ENCODE measurements at places on chromosomes 3 and 15.

DNA sequence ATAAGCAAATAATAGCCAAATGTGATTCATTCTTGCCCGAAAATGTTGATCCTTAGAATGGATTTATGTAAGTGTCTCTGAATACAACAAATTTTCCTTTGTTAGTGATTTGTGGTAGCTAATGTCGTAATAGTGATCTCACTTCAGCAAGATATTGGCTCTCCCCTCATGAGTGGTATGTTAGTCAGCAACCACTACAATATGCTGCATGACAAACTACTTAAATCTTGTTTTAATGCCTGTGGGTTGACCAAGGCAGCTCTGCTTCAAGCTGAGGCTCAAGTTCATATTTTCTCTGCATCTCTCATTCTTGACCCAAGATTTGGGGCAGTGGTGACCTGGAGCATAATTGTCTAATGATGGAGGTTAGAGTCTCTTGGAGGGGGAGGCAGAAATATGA is 49.8 kb upstream of the GALNT15 start:
- no peak for DNase-seq

- no peak for DNase-seq
Measured at GRCh38 chr3:38707730-38708129, 58.2 kb upstream of the SCN5A start.

DNA sequence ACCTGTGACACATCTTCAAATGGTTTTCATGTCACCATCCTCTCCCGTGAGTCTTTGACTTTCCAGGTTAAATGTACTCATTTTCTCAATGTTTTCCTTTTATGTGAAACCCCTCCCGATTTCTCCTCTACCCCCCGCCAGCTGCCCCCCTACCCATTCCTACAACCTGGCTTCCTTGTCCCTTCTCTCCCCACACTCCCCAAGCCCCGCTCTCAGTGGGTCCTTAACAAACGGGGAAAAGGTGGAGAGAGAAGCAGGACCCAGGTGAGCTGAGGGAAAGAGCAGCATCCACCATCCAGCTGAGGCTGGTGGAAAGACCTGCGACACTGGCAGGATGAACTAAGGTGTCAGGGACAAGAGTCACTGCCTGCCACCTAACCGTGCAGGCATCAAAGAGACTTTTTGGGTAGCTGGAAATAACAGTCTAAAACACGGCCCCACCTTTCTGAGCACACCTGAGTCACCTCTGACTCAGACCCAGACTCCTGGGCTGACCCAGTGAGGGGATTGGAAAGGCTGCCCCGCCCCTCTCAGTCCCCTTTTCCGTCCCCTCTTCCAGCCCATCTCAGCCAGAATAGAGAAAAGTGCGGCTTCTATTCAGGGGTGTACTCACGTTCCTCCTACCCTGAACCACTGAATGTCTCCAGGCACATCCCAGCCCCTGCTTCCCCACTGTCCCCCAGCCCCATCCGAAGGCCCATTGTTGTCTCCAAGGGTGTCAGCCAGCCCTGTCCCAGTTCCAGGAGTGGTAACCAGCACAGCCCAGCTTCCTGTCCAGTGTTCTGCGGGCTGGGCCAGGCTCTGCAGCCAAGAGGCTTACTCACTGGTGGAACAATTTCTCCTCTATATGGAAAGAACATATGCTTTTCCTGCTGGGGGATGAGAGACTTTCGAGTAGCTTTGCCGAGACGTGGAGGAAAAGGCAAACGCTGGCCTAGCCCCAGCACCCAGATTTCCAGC is 20.4 kb downstream of the ISG20 start:
- DNase-seq: no peak

DNA sequence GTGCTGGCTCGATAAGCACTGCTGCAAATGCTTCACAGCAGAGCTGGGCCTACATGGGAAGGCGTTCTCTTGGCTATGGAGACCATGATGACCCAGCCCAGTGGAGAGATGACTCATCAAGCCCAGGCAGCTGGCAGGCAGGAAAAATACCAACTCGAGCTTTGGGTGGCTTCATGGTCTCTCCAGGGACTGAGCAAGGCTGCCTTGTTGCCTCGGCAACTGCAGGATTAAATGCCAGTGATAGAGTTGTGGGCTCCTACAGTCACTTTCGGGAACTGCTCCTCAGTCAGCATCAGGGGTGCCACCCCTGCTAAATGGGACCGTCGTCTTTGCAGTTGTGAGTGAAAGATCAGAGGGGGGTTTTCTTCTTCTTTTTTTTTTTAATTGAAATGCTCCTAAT is 54.6 kb upstream of the MYZAP start:
- DNase-seq: no peak

DNA sequence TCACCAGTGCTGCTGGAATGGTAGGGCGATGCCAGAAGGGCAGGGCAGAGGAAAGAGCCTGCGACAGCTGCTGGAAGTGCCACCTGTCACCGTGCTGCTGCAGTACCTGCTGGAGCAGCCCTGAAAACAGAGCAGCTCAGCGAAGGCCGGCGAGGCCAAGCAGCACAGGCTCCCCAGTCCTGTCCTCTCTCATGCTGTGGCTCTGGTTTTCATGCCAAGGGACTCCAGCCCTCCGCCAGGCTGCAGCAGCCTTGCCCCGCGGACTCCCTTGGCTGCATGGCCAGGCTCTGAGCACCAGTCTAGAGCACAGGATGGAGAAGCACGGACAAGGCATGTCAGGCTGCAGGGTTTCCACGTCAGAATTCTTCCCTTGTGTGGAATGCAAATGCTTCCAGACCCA is 43.9 kb downstream of the ADCY5 start:
- no peak for DNase-seq

DNA sequence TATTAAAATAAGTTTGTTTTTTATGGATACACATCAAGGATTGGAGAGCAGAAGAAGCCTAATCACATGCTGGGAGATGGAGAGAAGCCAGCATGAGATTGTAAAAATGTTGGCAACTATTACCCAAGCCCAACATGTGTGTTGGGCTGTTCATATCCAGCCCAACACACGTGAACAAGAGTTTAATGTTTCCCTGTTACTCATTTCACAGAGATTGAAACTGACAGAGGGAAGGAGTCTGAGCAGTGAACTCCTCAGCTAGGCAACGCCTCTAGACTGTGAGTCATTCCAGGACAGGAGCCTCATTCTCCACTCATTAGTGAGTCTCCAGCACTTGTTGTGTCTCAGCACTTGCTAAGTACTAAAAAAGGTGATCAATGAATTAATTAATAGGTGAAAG is 43.2 kb upstream of the CMSS1 start:
- no peak for DNase-seq

DNA sequence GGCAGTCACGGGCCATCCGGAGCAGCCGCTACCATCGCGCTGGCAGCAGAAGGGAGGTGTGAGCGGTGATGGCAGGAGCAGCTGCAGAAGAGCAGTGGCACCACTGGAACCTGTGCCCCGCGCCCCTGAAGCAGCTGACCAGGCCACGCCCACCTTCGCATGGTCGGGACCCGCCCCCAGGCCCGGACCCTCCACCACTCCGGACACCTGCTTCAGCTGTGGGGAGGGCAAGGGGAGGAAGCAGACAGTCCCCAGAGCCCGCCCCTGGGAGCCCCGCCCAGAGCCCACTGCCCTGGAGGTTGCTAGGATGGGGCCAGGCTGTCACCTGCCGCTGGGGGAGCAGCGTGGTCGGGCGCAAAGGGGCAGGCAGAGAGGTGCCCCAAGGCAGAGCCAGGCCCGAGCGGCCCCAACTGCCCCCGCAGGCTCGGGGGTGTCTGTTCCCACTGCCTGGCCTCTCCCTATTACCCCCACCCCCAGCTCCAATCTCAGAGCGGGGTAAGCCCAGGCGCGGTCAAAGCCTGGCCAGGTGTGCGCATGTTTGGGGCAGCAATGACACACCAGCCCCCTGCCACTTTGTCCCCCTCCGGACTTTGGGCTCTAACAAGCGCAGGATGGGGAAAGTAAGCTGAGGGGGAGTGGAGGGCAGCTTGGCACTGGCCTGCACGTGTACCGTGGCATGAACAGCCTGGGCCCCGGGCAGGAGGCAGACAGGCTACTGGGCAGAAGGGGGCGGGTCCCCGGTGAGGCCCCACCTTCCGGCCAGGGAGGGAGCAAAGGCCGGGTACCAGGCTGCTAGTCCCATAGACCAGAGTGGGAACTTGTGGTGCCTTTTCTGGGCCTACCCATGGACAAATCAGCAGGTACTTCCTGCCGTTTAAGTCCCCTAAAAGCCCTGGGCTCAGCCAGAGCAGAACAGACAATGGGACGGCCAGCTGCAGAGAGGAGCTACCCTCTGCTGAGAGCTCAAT is 8.7 kb downstream of the SPCS1 start:
- DNase-seq: no peak

GRCh38 chr3:140387244-140387643 is 290.6 kb upstream of the TRIM42 start:
- no peak for DNase-seq

GRCh38 chr15:50925281-50925680 is 16.8 kb downstream of the AP4E1 start:
- DNase-seq: no peak

GRCh38 chr3:150830094-150830681 is 67.2 kb upstream of the SIAH2 start:
- no peak for DNase-seq

DNA sequence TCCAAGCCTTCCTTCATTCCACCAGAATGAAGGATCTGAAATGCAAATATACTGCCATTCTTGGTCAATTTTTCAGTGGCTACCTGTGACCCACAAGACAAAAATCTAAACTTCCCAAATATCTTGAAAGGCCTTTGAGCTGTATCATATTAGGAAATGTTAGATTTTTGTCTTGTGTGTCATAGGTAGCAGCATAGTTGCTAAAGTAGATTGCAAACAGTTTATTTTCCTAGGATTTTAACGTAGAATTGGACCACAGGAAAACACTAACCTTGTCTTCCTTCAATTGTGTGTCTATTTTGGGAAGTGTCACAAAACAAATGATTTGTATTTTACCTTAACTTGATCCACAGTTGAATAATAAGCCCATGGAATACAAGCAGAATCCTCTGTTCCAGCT is 42.4 kb downstream of the CP start:
- DNase-seq: no peak

DNA sequence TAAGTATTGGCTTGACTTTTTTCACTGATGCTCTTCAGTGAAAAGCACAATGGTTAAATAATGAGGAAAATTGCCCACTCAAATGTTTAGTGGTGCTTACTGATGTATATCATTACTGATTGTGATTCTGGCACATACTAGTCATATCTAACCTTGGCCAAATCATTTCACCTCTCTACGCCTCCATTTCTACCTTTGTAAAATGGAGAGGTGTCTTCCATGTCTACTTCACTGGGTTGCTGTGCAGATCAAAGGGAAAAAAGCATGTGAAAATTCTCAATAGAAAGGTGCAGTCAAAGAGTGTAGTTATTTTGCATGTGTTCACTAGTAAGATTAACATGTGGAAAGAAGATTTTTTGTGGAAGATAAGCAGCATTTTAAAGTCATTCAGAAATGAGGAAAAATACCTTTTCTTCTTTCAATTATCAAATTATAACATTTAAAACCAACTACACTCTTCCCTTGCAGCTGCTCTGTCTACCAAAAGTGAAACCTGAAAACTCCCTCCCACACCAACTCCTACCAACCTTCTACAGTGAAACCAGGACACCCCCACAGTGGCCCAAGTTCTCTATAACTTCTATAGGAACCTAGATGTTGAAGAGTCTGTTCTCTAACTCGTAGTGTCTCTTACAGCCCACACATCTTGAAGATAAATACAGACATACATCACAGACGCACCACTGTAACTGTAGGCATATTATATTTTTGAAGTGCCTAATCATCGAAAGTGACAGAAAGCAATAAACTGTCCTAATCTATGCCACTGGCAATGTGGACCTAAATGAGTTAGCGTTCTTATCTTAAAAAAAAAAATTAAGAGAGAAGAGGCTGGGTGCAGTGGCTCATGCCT is 1.4 kb downstream of the CD200R1 start:
- no peak for DNase-seq

GRCh38 chr3:119145500-119146167 is at the start of gene TEX55:
TSS of gene TEX55 (plus strand) at chr3:119146165. CDS start at chr3:119146190, 25 bp downstream.
- DNase-seq: no peak

- DNase-seq: no peak
Measured at GRCh38 chr15:101456057-101456739, 33.3 kb downstream of the PCSK6 start.

- no peak for DNase-seq
Measured at GRCh38 chr15:34993412-34993811, 5.3 kb upstream of the ZNF770 start.

GRCh38 chr3:42425736-42426407 is 15.5 kb upstream of the LYZL4 start:
- DNase-seq: no peak

DNA sequence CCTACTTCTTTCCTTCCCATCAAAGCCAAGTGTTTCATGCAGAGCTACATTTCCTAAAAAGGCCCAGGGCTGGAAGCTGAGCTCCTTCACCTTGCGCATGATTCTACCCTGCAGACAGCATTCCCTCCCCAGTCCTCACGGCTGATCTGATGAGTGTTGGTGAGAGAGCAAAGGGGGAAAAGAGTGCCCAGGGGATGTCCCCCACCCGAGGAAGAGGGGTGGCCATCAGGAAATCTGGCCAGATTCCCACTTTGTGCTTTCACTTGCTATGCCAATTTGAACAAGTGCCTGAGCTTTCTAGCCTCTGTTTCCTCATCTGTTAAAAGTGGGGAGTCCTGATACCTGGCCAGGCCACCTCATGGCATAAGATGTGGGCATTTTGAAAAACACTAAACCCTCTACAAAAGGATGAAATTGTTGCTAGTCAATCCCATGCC is 231.0 kb upstream of the TLE3 start:
- DNase-seq: no peak

DNA sequence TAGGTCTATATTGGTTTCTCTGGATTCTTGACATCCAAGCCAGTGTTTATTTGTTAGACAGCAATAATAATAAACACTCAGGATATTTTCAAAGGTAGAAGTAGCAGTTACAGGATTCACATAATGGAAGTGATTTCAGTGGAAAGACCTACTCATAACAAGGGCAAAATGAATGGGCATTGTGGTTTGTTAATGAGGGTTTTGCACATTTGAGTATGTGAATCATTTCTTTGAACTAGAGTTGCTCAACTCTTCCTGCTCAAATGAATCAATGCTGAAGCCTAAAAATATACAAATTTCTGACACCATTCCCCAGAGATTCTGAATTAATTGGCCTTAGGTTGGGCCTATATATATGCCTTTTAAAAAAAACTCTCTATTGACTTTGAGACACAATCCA is 4.1 kb upstream of the COL6A5 start:
- DNase-seq: no peak

DNA sequence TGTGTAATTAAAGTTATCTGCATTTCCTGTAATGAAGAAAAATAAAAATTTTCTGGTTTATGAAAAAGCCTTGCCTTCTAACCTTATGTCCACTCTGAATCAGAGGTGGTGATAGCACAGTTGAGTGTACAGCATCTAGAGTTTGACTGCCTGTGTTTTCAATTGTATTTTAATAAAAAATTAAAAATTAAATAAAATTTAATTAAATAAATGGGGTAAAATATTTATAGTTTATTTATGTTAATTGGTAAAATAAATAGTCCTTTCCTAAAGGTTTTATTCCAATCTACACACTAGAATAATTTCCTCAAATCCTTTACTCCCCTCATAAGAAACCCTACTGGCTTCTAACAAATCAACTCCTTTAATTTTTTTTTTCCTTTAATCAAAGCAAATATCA is 111.8 kb upstream of the MYO5C start:
- DNase-seq: no peak

GRCh38 chr3:172868582-172869200 is 118.2 kb downstream of the ECT2 start:
- no peak for DNase-seq

Data from left lung (tissue), 14 donors.